ENCODE measurements at places on chromosomes 16 and 17.

- no peak for DNase-seq
Measured at GRCh38 chr16:4273858-4274311, 1.1 kb upstream of the TFAP4 start.

DNA sequence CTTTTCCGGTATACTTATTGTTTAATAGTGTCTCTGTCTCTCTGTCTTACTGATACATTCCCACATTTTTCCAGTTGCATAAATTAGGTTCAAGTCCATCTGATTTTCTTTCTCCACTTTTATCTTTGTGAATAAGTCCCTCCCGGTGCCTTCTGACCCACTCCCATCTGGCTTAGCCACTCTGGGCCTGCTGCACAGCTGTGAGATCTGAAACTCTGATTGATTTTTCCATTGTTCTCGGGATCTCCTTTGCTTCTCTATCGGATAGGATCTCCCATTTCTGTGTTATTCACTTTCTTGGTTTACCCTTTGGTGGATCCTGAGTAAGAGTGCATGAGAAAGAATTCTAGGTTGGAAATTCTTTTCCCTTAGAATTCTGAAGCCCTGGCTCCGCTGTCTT is 8.6 kb downstream of the UTP4 start:
- DNase-seq: no peak

- peak; percentile 67 for DNase-seq
Measured at GRCh38 chr17:64459284-64459747, 10.4 kb downstream of the MILR1 start.

- DNase-seq: no peak
Measured at GRCh38 chr17:10217916-10218315, 19.5 kb upstream of the GAS7 start.

GRCh38 chr17:35788477-35789368 is 6.7 kb downstream of the MMP28 start:
- peak; percentile 95 for DNase-seq

DNA sequence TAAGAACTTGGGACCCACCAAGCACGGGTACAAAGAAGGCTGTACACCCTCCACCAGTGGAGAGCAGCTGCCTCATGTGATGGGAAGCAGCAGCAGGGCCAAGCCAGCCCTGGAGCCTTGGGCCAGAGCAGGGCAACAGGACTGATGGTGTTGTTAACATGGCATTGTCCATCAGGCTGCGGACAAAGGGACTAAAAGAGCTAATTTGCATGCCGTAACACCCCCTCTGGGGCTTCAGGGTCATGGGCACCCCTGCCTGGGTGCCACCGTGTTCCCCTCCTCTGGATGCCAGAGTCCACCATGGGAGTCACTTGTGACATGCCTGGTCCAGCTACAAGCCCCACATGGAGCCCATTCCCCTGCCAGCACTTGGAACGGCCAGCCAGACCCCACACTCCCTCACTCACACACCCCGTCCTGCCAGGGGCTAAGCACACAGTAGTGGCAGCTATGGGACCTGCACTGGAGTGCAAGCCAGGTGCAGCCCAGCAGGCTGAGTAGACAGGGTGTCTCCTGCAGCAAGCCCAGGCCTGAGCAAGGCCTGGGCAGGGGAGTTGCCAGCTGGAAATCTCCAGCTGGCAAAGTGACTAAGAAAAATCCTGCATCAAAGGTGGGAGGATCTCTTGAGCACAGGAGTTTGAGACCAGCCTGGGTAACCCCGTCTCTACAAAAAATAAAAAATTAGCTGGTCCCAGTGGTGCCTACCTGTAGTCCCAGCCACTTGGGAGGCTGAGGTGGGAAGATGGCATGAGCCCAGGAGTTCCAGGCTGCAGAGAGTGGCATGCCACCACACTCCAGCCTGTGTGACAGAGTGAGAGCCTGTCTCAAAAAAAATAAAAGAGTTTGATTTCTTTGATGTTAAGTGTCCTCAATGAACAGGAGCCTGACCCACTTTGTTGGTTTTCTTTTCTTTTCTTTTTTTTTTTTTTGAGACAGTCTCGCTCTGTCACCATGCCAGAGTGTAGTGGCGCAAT is 33.7 kb downstream of the NOL11 start:
- DNase-seq: no peak

DNA sequence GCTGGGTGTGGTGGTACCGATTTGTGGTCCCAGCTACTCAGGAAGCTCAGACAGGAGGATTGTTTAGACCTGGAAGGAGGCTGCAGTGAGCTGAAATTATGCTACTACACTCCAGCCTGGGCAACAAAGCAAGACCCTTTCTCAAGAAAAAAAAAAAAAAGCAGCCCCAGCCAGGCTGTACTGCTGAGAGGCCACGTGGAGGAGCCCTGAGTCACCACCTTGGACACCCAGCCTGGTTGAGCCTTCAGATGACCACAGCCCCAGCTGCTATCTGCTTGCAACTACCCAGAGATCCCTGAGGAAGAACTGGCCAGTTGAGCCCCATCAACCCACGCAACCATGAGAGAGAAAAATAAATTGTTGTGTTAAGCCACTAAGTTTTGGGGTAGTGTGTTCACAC is 23.6 kb upstream of the GPRC5C start:
- DNase-seq: peak; percentile 75

- DNase-seq: no peak
Measured at GRCh38 chr17:56457501-56457900, 136.0 kb upstream of the NOG start.

GRCh38 chr16:9308850-9309249 is 217.4 kb downstream of the HAPSTR1 start:
- DNase-seq: no peak

DNA sequence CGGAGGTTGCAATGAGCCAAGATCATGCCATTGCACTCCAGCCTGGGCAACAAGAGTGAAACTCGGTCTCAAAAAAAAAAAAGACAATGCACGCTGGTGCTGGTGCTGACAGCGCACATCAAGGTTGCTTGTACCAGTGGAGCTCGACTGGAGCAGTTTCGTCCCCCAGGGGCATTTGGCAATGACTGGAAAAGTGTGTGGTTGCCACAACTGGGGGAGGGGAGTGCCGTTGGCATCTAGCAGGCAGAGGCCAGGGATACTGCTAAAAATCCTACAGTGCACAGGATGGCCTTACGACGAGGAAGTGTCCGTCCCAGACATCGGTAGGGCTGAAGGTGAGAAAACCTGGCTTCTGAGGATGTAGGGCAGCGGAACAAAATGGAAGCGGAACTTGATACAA is 2.4 kb downstream of the MEAK7 start:
- no peak for DNase-seq

DNA sequence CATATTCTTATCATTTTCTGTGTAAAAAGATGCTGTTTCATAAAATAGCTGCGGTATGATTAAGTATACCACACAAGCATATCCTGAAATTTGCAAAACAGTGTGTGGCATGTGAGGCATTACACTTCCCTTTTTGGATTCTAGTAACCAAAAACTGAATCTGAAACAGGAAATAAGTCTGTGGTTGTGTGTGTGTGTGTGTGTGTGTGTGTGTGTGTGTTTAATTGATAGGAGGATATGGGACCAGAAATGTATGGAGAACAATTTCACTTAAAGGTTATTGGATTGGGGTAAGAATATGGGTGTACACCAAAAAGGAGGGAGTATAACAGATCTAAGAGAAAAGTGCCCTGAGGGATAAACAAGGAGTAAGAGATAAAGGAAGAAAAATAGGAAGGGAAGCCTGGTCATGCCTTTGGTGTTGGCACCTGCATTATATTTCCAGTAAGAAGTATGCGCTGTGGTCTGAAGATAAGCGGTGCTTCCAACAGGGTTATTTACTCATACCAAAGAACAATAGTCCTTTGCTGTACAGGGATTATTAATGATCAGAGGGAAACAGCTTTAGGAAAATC is 4.0 kb downstream of the LYRM1 start:
- peak; percentile 68 for DNase-seq

Measured in renal cortical epithelial cell (primary cell).